BJ (cell line): ENCODE measurements at places on chromosomes 13 and 19. TPM values are rescaled to one million over a fixed set of nuclear protein-coding genes. Genes with fewer than 3 reads are reported as not detected.

The PSG3 gene
- 0.39 and 0.49 TPM in 2 replicates for polyA plus RNA-seq

- DNase-seq = no peak
These were observed 782.9 kb upstream of the MIR17HG start for GRCh38 chr13:90564566-90564965.

- no peak for DNase-seq
These were observed 235.1 kb downstream of the NALCN start for GRCh38 chr13:101181076-101181685.

The ZNF606 gene
- 2.3 TPM in 2 replicates for polyA plus RNA-seq

- peak; percentile 2 for DNase-seq
These were observed 130.5 kb downstream of the B3GLCT start for GRCh38 chr13:31330236-31330635.

GRCh38 chr13:25249001-25249543 lies 38.2 kb downstream of the MTMR6 start:
- DNase-seq = peak; percentile 17

- no peak for DNase-seq
These were observed 104.3 kb downstream of the KCNRG start for GRCh38 chr13:50119591-50119990.

DNA sequence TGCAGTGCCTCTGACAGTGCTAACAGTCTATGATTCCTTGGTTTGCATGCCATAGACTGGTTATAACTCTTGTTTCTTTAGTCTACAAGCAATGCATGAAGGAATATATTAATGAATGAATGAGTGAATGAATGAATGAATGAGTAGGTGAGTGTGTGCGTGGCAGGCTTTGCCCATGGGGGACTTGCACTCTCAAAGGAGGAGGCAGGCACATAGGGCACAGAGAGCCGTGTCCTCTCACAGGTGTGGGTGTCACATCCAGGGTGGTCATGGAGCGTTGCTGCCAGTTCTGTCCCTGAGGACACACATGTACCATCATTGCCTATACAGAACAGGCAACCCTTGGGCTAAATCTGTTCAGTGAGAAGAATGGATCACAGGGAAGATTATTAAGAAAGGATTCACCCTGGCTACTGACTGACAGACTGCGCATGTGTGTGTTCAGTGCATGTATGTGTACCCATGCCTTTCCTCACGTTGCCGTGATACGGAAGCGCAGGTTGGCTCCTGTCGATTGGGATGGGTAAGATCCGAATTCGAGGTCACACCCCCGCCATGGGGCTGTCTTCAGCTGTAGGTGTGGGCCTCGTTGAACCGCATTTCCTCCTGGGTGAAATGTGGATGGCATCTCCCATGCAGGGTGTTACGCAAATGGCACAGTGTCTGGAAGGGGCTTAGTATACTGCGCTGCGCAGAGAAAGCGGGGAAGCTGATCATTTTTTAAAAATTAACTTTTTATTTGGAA lies 161.4 kb downstream of the STK24 start:
- no peak for DNase-seq

The PSG5 gene
- polyA plus RNA-seq = 674 and 893 TPM in 2 replicates

The CAPN12 gene
- 0.34 and 0.75 TPM in 2 replicates for polyA plus RNA-seq

- DNase-seq = no peak
These were observed 107.8 kb downstream of the RXFP2 start for GRCh38 chr13:31846961-31847752.
